Activated CD4-positive, alpha-beta T cell treated with anti-CD3 and anti-CD28 coated beads for 24 hours (primary cell): ENCODE measurements at places on chromosomes 3 and 15.

GRCh38 chr3:124821356-124821755, 65.8 kb downstream of the ITGB5 start:
- DNase-seq = no peak

DNA sequence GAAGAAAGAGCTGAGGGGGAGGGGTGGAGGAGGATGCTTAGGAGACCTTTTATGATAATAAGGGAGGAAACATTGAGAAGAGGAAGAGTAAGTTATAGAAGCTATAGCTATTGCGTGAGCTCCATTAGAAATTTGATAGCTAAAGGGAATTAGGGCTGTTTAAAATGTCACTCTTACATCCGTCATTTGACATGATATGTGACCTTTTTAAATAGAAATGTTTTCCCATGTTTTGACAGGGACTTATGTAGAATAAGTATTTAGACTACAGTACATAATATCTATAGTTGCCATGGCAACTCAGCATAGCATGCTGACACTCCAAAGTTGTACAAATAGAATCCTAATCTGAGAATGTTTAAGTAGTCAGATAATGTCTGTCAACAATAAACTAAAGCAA, 19.2 kb downstream of the RAD51 start:
- no peak for DNase-seq

- DNase-seq = no peak
These were observed 254.1 kb downstream of the UACA start for GRCh38 chr15:70509282-70509662.

GRCh38 chr15:98035577-98036010, 75.1 kb downstream of the ARRDC4 start:
- DNase-seq = no peak

GRCh38 chr3:101940521-101941317, 91.4 kb downstream of the NFKBIZ start:
- DNase-seq = no peak

DNA sequence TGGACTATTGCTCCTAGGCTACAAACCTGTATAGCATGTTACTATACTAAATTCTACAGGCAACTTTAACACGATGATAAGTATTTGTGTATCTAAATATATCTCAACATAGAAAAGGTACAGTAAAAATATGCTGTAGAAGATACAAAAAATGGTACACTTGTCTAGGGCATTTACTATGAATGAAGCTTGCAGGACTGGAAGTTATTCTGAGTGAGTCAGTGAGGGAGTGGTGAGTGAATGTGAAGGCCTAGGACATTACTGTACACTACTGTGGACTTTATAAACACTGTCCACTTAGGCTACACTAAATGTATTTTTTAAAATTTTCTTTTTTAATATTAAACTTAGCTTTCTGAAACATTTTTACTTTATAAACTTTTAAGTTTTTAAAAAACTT, 140.5 kb upstream of the SGO1 start:
- no peak for DNase-seq

DNA sequence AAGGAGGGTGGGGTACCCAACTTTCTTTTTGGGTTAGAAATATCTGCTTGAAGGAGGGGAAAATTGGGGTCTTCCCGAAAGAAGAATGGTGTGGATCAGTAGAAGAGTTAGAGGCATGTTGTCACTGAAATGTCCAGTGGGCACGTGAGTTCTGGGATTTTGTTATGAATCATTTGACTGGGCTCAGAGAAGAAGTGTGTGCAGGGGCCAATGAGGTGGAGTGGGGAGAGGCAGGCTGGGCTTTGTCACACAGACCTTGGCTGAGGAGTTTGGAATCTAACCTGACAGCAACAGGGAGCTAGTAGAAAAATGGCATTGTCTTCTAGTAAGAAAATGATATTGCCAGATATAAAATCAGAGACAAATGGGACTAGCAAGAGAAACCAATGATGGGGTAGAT, 436.8 kb downstream of the MFSD1 start:
- no peak for DNase-seq

- no peak for DNase-seq
These were observed 9.8 kb downstream of the SRGAP3 start for GRCh38 chr3:9239680-9240079.

GRCh38 chr3:48465531-48466378, 19.2 kb downstream of the ATRIP start:
- DNase-seq = peak; percentile 61

- no peak for DNase-seq
These were observed 39.5 kb downstream of the BTLA start for GRCh38 chr3:112459750-112460149.

- DNase-seq = no peak
These were observed 64.2 kb downstream of the MAGI1 start for GRCh38 chr3:65974509-65974908.

- no peak for DNase-seq
These were observed 343.5 kb upstream of the ICE2 start for GRCh38 chr15:60822403-60822802.

- no peak for DNase-seq
These were observed 1142.9 kb downstream of the SI start for GRCh38 chr3:163935411-163935810.

- no peak for DNase-seq
These were observed 8.6 kb downstream of the PODXL2 start for GRCh38 chr3:127637546-127637945.
